ENCODE measurements at places on chromosomes 13 and 19. TPM values are rescaled to one million over a fixed set of nuclear protein-coding genes. Genes with fewer than 3 reads are reported as not detected.

ADM5 gene
- 6.8 TPM for total RNA-seq

C3 gene
- total RNA-seq = 41.5 TPM

KASH5 gene
- total RNA-seq = not detected

KLK6 gene
- 0.82 TPM for total RNA-seq

EID2 gene
- total RNA-seq = 47.6 TPM

GNG7 gene
- total RNA-seq = not detected

MEIOSIN gene
- total RNA-seq = not detected

ZNF132 gene
- total RNA-seq = 0.08 TPM

C5AR1 gene
- total RNA-seq = 1.7 TPM

PSG4 gene
- total RNA-seq = 1.0 TPM

NLRP9 gene
- not detected for total RNA-seq

ZGLP1 gene
- 1.7 TPM for total RNA-seq

BEST2 gene
- total RNA-seq = not detected

KPTN gene
- 17.4 TPM for total RNA-seq

RFPL4A gene
- total RNA-seq = 0.38 TPM

OR7D2 gene
- total RNA-seq = not detected

MYO1F gene
- total RNA-seq = 0.17 TPM

RAB3A gene
- total RNA-seq = 1.1 TPM

CD209 gene
- total RNA-seq = not detected

HSPB6 gene
- total RNA-seq = 0.50 TPM

DNAAF3 gene
- 7.2 TPM for total RNA-seq

PSG11 gene
- total RNA-seq = not detected

ZNF829 gene
- total RNA-seq = 0.49 TPM

RUBCNL gene
- 0.07 TPM for total RNA-seq

ANGPTL4 gene
- total RNA-seq = 60.0 TPM

TSSK6 gene
- 2.1 TPM for total RNA-seq

OSCAR gene
- 0.21 TPM for total RNA-seq

ANKRD24 gene
- total RNA-seq = 0.28 TPM

FUT2 gene
- not detected for total RNA-seq

SRRM5 gene
- total RNA-seq = 1.1 TPM

NLRP12 gene
- not detected for total RNA-seq

STOML3 gene
- total RNA-seq = not detected

All from A549 treated with CpdA at 1 μM for 4 hours (cell line).